ENCODE measurements at places on chromosomes 16 and 17. TPM values are rescaled to one million over a fixed set of nuclear protein-coding genes. Genes with fewer than 3 reads are reported as not detected.
A peak's percentile ranks its signal among the peaks of the same experiment; 100 is the strongest.

- DNase-seq = no peak
Measured at GRCh38 chr16:63922560-63922959, 1199.3 kb downstream of the CDH11 start.

GRCh38 chr17:80374039-80374731 lies 40.8 kb upstream of the ENDOV start:
- DNase-seq = no peak

ADAMTS18 gene
- not detected for total RNA-seq

GRCh38 chr17:38730526-38731379 lies 612 bp downstream of the CISD3 start:
- peak; percentile 42 for DNase-seq

PRSS22 gene
- total RNA-seq = not detected

GRCh38 chr17:31495022-31495885 lies 103.8 kb downstream of the RAB11FIP4 start:
- DNase-seq = no peak

GRCh38 chr17:14289162-14289561 lies 11.7 kb upstream of the HS3ST3B1 start:
- DNase-seq = no peak

DNA sequence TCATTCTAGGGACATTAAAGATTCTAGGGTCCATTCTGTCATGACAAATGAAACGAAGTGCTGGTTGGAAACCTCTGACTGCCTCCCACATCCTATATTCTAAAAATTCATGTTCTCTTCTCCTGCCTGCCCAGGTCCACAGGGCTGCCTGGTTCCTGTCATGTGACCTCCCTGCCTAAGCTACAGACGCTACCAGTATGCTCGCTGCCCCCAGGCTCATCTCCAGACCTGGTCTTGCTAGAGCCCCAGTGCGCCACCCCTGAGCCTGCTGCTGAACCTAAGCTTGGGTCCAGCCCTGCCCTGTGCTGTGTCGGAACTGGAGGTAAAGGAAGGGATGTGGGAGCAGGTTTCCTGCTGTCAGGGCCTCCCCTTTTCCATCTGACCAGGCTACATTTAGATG lies 231.6 kb upstream of the CDH5 start:
- no peak for DNase-seq

MARVELD3 gene
- total RNA-seq = not detected

GRCh38 chr17:65078441-65079160 lies 22.1 kb upstream of the GNA13 start:
- peak; percentile 78 for DNase-seq

DNA sequence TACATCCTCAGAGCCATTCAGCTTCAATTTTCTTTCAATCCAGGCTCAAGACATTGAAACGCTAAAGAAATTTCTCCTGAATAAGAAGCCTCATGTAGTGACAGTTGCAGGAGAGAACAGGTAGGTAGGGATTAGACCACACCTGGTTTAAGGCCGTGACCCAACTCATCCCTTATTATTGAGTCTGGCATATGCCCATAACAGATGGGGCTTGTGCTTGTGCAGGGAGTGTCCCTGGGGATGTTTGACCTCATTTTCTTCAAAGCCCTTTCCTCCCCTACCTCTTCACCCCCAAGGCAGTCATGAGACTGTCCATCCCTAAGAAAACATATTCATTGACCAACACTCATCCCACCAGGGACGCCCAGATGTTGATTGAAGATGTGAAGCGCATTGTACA lies 24.3 kb downstream of the SUPT6H start:
- DNase-seq = no peak

DNA sequence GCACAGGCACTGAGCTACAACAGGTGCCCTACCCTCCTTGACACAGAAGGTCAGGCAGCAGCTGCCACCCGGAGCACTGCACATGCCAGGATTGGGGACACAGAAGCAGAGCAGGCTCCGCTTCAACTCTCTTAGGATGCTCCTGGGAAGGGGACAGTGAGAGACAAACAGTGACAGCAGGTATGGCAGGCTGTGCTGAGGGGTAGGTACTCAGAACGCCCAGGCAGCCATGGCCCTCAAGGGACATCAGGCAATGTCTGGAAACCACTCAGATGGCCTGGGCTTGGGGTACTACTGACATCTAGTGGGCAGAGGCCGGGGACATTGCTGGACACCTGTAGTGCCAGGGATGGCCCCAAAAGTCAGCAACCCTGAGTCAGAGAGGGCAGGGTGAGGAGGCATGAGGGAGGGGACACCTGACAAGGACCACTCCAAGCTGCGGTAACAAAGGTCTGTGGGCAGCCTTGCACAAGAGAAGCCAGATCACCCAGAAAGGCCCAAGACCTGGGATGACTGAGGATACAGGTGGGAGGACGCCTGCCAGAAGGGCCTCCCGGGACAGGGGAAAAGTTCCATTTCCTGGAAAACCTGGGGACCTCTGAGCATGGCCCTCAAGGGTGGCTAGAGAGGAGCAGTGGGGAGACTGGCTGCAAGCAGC lies 21.2 kb downstream of the PEMT start:
- peak; percentile 13 for DNase-seq

ACSM2A gene
- total RNA-seq = not detected

TRAPPC1 gene
- total RNA-seq = 31.4 TPM

- DNase-seq = peak; percentile 44
Measured at GRCh38 chr17:489758-490329, 137.2 kb upstream of the RPH3AL start.

GRCh38 chr17:17911001-17911613 lies 61.1 kb downstream of the TOM1L2 start:
- no peak for DNase-seq

CIITA gene
- total RNA-seq = not detected

GRCh38 chr17:1190751-1191331 lies 11.1 kb upstream of the ABR start:
- DNase-seq = peak; percentile 66

DNA sequence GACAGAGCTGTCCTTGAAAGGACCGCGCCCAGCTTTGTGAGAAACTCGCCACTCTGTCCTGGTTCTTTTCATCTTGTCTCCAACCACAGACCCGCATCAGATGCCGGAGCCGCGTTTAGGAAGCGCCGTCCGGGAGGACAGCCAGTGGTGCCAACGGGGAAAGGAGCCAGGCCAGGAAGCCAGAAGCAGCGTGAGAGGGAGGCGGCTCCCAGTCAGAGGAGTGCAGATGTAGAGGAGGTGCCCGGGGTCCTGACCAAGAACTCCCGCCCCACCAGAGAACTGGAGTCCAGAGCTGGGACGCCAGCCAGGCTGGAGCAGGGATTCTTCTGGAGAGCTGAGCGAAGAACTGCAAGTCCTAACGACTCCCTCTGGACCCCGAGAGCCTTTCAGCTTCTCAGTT lies 49.3 kb upstream of the TNRC6C start:
- DNase-seq = no peak

DYNLL2 gene
- 9.1 TPM for total RNA-seq

DNA sequence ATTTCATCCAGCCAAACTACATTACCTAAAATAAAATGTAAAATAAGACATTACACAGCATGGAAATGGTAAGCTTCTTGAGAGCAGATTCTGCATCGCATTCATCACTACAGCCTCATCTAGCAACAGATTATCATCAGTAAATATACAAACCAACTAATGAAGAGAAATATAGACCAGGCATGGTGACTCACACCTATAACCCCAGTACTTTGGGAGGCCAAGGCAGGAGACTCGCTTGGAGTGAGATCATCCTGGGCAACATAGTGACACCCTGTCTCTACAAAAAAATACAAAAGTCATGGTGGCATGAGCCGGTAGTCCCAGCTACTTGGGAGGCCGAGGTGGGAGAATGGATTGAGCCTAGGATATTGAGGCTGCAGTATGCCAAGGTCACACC lies 19.9 kb downstream of the NCBP3 start:
- DNase-seq = peak; percentile 31

DNA sequence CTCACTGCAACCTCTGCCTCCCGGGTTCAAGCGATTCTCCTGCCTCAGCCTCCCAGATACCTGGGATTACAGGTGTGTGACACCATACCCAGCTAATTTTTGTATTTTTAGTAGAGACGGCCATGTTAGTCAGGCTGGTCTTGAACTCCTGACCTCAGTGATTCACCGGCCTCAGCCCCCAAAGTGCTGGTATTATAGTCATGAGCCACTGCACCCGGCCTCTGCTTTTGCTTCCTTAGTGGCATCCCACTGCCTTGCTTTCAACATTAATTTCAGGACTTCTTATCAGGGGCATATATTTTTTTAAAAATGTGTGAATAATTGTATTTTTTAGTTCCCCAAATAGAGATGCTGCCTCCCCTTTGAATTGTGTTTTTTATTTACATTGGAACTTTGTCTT lies 98.8 kb downstream of the SYCE1L start:
- no peak for DNase-seq

GRCh38 chr16:27481282-27481934 lies 68.3 kb downstream of the GTF3C1 start:
- no peak for DNase-seq

USP32 gene
- total RNA-seq = 48.6 TPM

TP53TG3 gene
- total RNA-seq = not detected

GRCh38 chr17:18859256-18859655 lies 1.3 kb downstream of the PRPSAP2 start:
- peak; percentile 73 for DNase-seq

TAX1BP3 gene
- total RNA-seq = 170 TPM

DNA sequence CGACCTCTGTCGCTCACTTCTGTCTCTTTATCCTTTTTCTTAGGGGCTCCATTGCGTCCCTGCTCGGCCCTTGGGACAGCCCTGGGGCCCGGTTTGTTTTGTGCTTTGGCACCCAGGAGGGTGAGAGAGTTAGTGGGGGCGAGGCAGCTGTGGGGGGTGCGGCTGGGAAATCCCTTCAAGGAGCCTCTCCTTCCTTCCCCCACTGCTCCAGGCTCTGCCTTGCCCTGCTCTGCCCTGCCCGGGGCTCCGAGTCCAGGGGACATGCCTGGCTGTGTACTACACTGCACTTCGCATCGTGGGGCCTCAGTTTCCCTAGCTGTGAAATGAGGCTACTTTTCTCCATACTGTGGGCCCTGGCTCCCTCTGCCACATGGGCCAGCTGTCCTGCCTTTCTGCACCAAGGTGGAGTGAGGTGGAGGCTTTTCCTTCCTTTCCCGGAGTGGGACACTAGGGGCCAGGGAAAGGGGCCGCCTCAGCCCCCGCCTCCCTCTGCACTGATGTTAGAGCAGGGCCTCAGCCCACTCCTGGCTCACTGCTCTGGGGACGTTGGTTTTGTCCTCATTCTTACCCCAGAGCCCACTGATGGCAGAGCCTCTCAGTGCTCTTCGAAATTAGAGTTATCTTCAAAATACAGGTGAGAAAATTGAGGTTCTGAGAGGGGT lies 980 bp downstream of the LLGL1 start:
- DNase-seq = peak; percentile 11

MGAT5B gene
- total RNA-seq = 0.56 TPM

- DNase-seq = no peak
Measured at GRCh38 chr17:61984821-61985220, 57.0 kb upstream of the INTS2 start.

DNA sequence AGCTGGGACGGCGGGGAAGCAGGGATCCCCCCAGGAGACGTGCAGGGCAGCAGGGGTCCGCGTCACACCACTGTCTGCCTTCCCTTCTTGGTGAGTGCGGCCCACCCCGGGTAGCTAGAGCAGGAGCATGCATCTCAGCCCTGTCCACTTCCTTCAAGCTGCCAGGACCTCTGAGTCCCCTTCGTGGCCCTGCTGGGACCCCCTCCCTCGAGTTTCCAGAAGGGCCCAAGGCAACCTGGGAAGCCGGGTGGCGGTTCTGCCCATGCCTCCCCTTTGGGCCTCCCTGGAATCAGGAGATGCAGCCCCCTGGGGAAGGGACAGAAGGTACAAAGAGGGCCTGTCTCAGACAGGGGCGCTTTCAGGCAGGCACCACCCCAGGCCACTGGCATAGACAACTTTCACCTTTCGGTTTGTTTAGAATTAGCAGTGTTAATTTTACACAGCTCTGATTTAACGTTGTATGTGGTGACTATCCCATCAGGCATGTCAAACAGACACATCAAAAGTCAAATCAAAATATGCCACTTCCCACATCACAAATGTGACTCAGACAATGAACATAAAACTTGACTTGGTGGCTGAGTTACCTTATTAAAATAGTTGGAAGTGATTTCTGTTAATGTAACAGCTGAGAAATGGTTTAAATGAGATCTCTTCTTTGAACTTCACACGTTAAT lies 94.5 kb upstream of the METRNL start:
- no peak for DNase-seq

- no peak for DNase-seq
Measured at GRCh38 chr16:87704754-87705353, 60.9 kb downstream of the KLHDC4 start.

NPIPA7 gene
- total RNA-seq = not detected

NOG gene
- 11.7 TPM for total RNA-seq

DNA sequence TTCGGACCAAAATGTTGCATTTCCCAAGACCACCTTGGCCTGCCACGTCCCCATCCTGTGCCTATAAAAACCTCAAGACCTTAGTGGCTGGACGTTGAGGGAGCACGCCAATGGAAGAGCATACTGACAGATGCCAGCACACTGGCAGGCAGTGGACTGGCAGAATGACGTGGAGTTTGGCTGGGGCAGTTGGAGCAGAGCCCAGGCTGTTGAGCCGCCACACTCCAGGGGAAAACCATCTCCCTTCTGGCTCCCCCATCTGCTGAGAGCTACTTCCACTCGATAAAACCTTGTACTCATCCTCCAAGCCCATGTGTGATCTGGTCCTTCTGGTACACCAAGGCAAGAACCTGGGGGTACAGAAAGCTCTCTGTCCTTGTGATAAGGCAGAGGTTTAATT lies 494.1 kb downstream of the CDH11 start:
- no peak for DNase-seq

PYY gene
- not detected for total RNA-seq

GRCh38 chr17:61731330-61731729 lies 132.0 kb downstream of the BRIP1 start:
- peak; percentile 31 for DNase-seq

LPO gene
- total RNA-seq = not detected
